ENCODE measurements at places on chromosomes 12 and 14.

DNA sequence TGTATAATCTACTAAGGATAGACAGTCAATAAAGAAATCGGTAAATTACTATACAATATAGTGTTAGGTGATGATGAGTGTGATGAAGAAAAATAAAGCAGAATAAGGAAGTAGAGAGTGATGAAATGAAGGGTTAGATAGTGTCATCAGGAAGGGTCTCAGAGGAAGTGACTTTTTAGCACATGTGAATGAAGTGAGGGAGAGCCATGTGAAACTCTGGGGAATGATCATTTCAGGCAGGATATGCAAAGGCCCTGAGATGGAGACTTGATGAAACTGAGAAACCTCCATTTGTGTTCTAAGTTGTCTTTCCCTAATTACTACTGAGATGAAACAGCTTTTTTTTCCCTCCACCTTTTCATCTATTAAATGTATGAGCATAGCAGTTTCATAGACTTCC, 19.4 kb upstream of the GNPTAB start:
- no peaks in the 10 kb centered on the region for H3K36me3 ChIP-seq
- no peak for DNase-seq
- H3K27ac ChIP-seq = no peak overlapping the region
- peaks cover 5% of the 10 kb centered on the region for H3K4me1 ChIP-seq
- no peaks in the 10 kb centered on the region for H3K27me3 ChIP-seq

- no peak for DNase-seq
- H3K36me3 ChIP-seq = peaks cover 25% of the 10 kb centered on the region
- no peaks in the 10 kb centered on the region for H3K27me3 ChIP-seq
- H3K4me3 ChIP-seq = no peak overlapping the region
Measured at GRCh38 chr12:42235426-42235825, 2.6 kb downstream of the YAF2 start.

DNA sequence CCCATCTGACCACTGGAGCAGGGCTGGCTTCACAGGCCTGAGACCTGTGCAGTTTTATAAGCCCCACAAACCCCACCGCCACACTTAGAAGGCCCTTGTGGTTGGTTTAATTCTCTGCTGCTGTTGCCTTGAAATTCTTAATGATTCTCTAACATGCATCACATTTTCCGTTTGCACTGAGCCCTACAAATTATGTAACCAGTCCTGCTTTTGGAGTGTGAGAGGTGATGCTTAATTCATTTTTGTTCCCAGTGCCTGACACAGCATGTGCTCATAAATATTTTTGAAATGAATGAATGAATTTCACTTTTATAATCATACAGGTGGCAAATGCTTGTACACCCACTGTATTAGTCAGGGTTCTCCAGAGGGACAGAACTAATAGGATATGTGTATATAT, 52.8 kb upstream of the PLXNC1 start:
- DNase-seq = no peak
- no peak overlapping the region for H3K27ac ChIP-seq
- H3K27me3 ChIP-seq = no peaks in the 10 kb centered on the region

- no peak for DNase-seq
- no peaks in the 10 kb centered on the region for H3K27me3 ChIP-seq
- no peak overlapping the region for H3K27ac ChIP-seq
- no peaks in the 10 kb centered on the region for H3K4me1 ChIP-seq
Measured at GRCh38 chr14:100771121-100771800, 44.6 kb downstream of the DLK1 start.

DNA sequence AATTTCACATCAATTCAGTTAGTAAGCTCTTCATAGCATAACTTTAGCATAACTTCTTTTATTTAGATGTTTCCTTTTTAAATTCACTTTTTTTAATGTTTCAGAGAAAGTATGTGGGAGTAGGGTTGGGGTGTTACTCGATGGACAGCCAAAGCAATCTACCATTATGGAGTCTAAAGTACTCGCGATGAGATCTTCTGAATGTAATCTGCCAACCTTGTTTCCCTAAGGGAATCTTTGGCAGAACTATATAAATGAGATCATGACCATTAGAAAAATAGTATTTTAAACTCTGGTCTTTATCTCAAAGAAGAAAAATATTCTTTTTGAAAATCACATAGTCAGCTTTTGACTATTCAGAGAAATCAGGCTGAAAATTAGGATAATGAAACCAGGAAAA, 103.9 kb downstream of the BBS10 start:
- no peaks in the 10 kb centered on the region for H3K36me3 ChIP-seq
- no peak overlapping the region for H3K4me3 ChIP-seq
- H3K4me1 ChIP-seq = no peaks in the 10 kb centered on the region
- DNase-seq = no peak
- H3K27me3 ChIP-seq = no peaks in the 10 kb centered on the region
- H3K27ac ChIP-seq = no peak overlapping the region

DNA sequence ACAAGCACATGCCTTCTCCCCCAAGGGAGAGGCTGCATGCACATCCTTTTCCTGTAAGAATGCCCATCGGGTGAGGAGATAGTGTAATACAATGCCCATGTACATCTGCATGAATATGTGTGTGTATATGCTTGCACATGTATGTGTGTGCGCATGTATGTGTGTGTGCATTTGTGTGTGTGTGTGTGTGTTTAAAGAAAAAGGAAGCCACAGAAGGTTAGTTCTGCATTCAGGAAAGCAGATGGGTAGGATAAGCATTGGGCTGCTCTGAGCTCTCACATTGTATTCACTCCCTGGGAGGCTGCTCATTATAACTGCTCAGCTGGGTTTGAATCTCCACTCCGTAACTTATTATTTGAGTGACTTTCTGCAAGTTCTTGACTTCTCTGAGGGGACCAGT, 74.3 kb downstream of the GALNT8 start:
- H3K4me1 ChIP-seq = no peaks in the 10 kb centered on the region
- peaks cover 16% of the 10 kb centered on the region for H3K27me3 ChIP-seq
- no peaks in the 10 kb centered on the region for H3K36me3 ChIP-seq
- H3K4me3 ChIP-seq = no peak overlapping the region
- no peak overlapping the region for H3K27ac ChIP-seq

DNA sequence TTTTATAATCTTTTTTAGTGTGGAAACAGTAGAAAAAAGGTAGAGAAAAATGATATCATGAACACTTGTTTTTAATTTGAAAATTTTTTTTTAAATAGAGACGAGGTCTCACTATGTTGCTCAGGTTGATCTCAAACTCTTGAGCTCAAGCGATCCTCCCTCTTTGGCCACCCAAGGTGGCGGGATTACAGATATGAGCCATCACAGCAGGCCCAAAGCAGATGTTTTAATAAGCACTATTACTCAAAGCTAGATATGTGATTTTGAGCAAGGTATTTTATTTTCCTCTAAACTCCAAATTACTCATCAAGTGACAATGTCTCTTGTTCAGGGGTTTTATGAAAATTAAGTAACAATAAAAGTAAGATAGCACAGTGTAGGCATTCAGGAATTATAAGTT, 10.7 kb upstream of the WDR89 start:
- no peak overlapping the region for H3K27ac ChIP-seq
- H3K27me3 ChIP-seq = no peaks in the 10 kb centered on the region

Data from RWPE2 (cell line).